Tibial nerve (tissue), 4 donors: ENCODE measurements at places on chromosomes 5 and 9. TPM values are rescaled to one million over a fixed set of nuclear protein-coding genes. Genes with fewer than 3 reads are reported as not detected.

Gene PWWP2A
- total RNA-seq, result 51.0 TPM

Gene FREM1
- total RNA-seq, result 3.3 TPM

Gene TTC23L
- total RNA-seq, result 2.2 TPM

Gene ITGA2
- 3.7 TPM for total RNA-seq

Gene OR1Q1
- total RNA-seq, result 1.8 TPM

Gene CNTFR
- total RNA-seq, result 19.8 TPM

Gene TTC39B
- total RNA-seq, result 5.4 TPM

Gene OR2S2
- total RNA-seq, result not detected

Gene PKD2L2
- total RNA-seq, result not detected

GRCh38 chr9:133513214-133514100 is 11.3 kb downstream of the MYMK start:
- peaks cover 54% of the 10 kb centered on the region for H3K4me1 ChIP-seq
- H3K36me3 ChIP-seq, result no peaks in the 10 kb centered on the region
- no peak for DNase-seq
- no peak overlapping the region for H3K4me3 ChIP-seq

GRCh38 chr5:176700239-176700847 is 53.1 kb downstream of the TSPAN17 start:
- H3K4me1 ChIP-seq, result no peaks in the 10 kb centered on the region
- H3K27me3 ChIP-seq, result peaks cover 65% of the 10 kb centered on the region
- no peak for DNase-seq
- H3K36me3 ChIP-seq, result no peaks in the 10 kb centered on the region

DNA sequence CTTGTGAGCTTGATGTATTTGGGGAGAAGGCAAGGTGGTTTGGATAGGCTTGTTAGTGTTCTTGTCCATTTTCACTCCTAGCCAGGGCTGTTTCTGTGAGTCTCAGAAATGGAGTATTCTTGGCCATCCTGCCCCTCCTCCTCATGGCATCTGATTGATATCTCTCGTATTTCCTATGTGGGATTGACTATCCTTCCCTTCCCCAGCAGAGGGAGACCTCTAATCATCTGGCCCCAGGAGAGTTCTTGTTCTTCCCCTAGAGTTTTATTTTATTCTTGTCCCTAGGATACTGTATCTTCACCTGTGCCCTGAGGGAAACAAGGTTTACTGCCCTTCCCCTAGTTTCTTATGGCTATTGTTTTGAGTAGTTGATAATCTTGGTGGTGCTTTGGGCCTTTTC is 114.4 kb downstream of the VPS13A start:
- DNase-seq, result no peak
- no peaks in the 10 kb centered on the region for H3K36me3 ChIP-seq

DNA sequence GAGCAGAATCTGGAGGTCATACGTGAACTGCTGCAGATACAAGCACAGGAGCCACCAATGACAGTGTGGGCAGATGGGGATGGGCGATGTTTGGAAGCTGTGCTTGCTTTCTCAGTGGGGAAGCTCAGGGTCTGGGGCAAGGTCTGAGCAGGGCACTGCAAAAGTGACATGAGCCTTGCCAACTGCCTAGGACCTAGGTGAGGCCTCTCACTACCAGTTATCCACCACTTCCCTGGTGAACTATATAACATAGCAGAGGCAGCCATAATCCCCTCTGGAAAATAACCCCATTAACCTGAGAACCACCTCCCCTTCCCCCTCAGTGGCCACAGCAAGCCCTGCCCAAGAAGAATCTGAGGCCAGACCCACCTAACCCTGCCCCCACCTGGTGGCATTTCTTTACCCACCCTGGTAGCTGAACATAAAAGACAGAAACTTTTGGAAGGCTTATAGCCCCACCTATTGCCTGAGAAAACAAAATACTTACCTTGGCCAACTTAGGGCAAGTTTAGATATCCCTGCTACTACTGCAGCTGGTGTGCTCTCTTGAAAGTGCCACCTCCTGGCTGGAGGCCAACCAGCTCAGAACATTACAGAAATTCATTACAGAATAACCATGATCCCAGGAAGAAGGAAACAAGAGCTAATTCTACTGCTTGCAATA is 18.8 kb upstream of the SPEF2 start:
- no peak overlapping the region for H3K27ac ChIP-seq
- H3K4me3 ChIP-seq, result no peak overlapping the region
- no peak for DNase-seq
- no peaks in the 10 kb centered on the region for H3K36me3 ChIP-seq
- no peaks in the 10 kb centered on the region for H3K27me3 ChIP-seq

- no peak for DNase-seq
- no peak overlapping the region for H3K4me3 ChIP-seq
- H3K27ac ChIP-seq, result no peak overlapping the region
- no peaks in the 10 kb centered on the region for H3K4me1 ChIP-seq
- H3K36me3 ChIP-seq, result no peaks in the 10 kb centered on the region
These were observed 196.1 kb downstream of the MPDZ start for GRCh38 chr9:13083366-13083765.

DNA sequence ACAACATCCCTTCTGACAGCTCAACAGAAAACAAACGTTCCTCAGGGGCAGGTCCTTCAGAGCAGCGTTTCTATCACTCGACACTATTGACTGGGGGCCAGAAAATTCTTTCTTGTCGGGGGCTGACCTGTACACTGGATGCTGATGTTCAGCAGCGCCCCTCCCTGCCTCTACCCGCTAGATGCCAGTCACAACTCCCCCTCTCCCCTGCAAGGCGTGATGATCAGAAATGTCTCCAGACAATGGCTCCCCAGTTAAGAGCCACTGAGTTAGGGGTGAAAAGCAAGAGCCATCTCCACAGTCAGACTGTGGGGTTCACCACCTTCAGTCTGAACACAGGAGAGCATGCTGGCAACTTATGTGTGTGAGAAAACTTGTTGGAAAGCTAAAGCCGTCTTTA is 39.8 kb downstream of the SERINC5 start:
- peak overlapping the region; percentile 57 for H3K27ac ChIP-seq
- H3K27me3 ChIP-seq, result no peaks in the 10 kb centered on the region
- no peak for DNase-seq

- H3K36me3 ChIP-seq, result no peaks in the 10 kb centered on the region
- peak overlapping the region; percentile 32 for H3K27ac ChIP-seq
- DNase-seq, result no peak
- no peaks in the 10 kb centered on the region for H3K27me3 ChIP-seq
- H3K4me1 ChIP-seq, result peaks cover 21% of the 10 kb centered on the region
These were observed 13.1 kb downstream of the MARCHF6 start for GRCh38 chr5:10366310-10367272.

- no peaks in the 10 kb centered on the region for H3K4me1 ChIP-seq
- no peak overlapping the region for H3K27ac ChIP-seq
- DNase-seq, result no peak
- H3K36me3 ChIP-seq, result no peaks in the 10 kb centered on the region
These were observed 224.7 kb downstream of the GDNF start for GRCh38 chr5:37615184-37615583.

DNA sequence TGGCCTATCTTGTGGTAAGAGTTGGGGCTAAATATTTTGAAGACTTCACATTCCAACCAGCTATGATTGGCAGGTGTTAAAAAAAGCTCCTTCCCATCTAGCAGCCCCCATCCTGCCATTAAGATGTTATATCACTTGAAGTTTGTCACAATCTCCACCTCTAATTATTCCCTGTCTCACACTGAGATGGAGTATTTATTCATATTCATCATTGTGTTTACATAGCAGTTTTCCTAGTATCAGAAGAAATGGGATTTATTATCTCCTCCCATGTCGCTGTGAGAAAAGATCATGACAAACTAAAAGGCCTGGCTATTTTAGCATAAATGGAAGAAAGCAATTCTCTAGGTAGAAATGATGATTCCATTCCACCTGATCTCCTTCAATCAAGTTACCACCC is 653.6 kb downstream of the GABRG2 start:
- no peaks in the 10 kb centered on the region for H3K27me3 ChIP-seq
- no peaks in the 10 kb centered on the region for H3K36me3 ChIP-seq
- no peak for DNase-seq
- no peak overlapping the region for H3K27ac ChIP-seq

DNA sequence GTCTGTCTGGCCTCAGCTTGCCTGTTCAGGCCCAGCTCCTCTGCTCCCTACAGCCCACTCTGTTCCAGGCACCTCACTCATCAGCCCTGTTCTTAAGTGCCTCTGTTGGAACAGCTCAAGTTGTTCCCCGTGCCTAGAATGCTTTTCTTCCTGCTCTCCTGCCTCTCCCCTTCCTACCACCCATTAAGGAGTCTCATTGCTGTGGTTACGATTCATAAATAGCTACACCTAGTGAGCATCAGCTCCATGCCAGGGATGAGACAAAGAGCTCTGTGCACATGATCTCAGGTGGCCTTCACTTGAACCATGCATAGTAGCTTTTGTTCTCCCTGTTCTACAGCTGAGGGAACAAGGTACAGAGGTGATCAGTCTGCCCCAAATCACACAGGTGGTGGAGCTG is 54.3 kb downstream of the PSD2 start:
- H3K27ac ChIP-seq, result no peak overlapping the region
- no peak overlapping the region for H3K4me3 ChIP-seq
- no peaks in the 10 kb centered on the region for H3K36me3 ChIP-seq
- DNase-seq, result no peak
- peaks cover 18% of the 10 kb centered on the region for H3K4me1 ChIP-seq

GRCh38 chr9:14170392-14170931 is 143.5 kb downstream of the NFIB start:
- no peak for DNase-seq
- no peak overlapping the region for H3K4me3 ChIP-seq
- no peaks in the 10 kb centered on the region for H3K27me3 ChIP-seq
- H3K4me1 ChIP-seq, result peaks cover 9% of the 10 kb centered on the region
- no peak overlapping the region for H3K27ac ChIP-seq

- DNase-seq, result no peak
- H3K27me3 ChIP-seq, result no peaks in the 10 kb centered on the region
- no peak overlapping the region for H3K27ac ChIP-seq
- no peaks in the 10 kb centered on the region for H3K4me1 ChIP-seq
- H3K36me3 ChIP-seq, result no peaks in the 10 kb centered on the region
These were observed 882.3 kb upstream of the SEMA6A start for GRCh38 chr5:117456866-117457470.

DNA sequence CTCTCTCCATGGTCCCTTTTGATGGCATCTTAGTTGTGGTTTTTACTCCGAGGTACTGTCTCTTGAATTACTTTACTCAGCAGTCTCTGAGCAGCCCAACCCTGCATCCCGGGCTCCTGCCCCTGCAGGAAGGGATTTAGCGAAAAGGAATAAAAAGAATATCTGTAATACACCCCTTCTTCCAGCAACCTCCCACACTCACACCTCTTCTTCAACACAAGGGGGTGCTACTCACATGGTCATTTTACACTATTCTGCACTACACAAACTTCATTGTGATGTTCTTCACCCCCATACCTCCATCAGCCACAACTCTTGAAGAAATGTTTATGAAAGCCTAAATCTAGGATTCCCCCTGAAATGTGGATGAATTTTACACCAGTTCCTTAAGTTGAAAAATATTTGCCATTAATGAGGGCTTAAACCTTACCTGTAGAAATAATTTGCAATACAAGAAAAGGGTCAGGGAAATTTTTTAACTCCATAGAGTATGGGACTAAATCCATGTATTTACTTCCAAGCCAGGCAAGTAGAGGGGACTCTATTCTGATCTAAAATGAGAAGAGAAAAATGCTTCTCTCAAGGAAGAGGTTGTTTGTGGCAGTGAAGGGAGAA is 26.0 kb downstream of the TPD52L3 start:
- DNase-seq, result no peak
- no peaks in the 10 kb centered on the region for H3K4me1 ChIP-seq
- H3K36me3 ChIP-seq, result no peaks in the 10 kb centered on the region
- no peaks in the 10 kb centered on the region for H3K27me3 ChIP-seq

DNA sequence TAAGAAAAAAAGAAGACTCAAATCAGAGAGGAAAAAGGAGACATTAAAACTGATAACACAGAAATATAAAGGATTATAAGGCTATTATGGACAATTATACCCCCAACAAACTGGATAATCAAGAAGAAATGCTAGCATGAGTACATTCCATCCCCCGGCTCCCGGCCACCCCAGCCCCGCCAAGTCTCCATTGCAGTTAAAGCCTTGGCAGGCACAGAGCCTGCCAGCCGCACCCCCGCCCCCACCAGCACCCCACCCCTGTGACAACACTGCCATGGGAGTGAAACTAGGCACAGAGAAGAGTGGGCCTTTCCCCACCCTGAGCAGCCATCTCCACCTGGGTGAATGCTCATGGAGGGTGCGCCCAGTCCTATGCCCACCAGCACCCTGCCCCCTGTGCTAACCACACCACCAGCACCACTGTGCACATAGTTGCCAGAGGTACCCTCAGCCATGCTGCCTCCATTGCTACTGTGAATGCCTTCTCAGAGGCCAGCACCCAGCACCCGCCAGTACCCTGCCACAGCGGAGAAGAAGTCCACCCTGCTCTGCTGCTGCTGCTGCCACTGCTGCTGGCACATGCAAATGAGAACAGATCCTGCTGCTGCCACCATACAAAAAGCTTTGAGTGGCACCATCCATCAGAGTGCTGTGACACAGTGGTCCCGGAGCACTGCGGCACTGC is 117.0 kb downstream of the CSNK1G3 start:
- no peaks in the 10 kb centered on the region for H3K36me3 ChIP-seq
- H3K27me3 ChIP-seq, result no peaks in the 10 kb centered on the region
- no peak overlapping the region for H3K27ac ChIP-seq
- H3K4me3 ChIP-seq, result no peak overlapping the region
- DNase-seq, result no peak
- H3K4me1 ChIP-seq, result no peaks in the 10 kb centered on the region

- no peak overlapping the region for H3K4me3 ChIP-seq
- H3K36me3 ChIP-seq, result no peaks in the 10 kb centered on the region
- no peak for DNase-seq
- H3K27ac ChIP-seq, result peak overlapping the region; percentile 72
- H3K4me1 ChIP-seq, result peaks cover 69% of the 10 kb centered on the region
These were observed 5.9 kb upstream of the CXXC5 start for GRCh38 chr5:139642213-139642612.
